Lung microvascular endothelial cell (primary cell): ENCODE measurements at places on chromosomes 5 and 9. TPM values are rescaled to one million over a fixed set of nuclear protein-coding genes. Genes with fewer than 3 reads are reported as not detected.

Gene PRDM9
- total RNA-seq, result not detected in 2 replicates

Gene IL33
- 2.4 and 6.3 TPM in 2 replicates for total RNA-seq

Gene DAPK1
- 21.1 and 36.9 TPM in 2 replicates for total RNA-seq

Gene PAPPA
- total RNA-seq, result 0.20 and 0.44 TPM in 2 replicates

Gene SLCO6A1
- not detected in 2 replicates for total RNA-seq

Gene INSL4
- not detected in 2 replicates for total RNA-seq

Gene LCN10
- total RNA-seq, result not detected in 2 replicates

Gene IFNA21
- total RNA-seq, result not detected in 2 replicates

Gene SPINK7
- total RNA-seq, result not detected in 2 replicates

Gene NUTM2G
- not detected in 2 replicates for total RNA-seq

Gene TRIO
- total RNA-seq, result 69.5 and 95.6 TPM in 2 replicates

Gene SLC46A2
- total RNA-seq, result not detected in 2 replicates

Gene SMIM33
- under 0.01 TPM in 1 of 2 replicates, not detected in the other for total RNA-seq

Gene FANCC
- 6.1 and 6.2 TPM in 2 replicates for total RNA-seq

Gene ALDOB
- 0.20 and 0.22 TPM in 2 replicates for total RNA-seq

Gene TLX3
- total RNA-seq, result not detected in 2 replicates

Gene ZNF367
- 2.4 and 3.5 TPM in 2 replicates for total RNA-seq

Gene HAVCR2
- total RNA-seq, result under 0.01 TPM in 1 of 2 replicates, not detected in the other

Gene PCDHGA9
- total RNA-seq, result 0.87 and 2.2 TPM in 2 replicates

Gene TTC23L
- total RNA-seq, result under 0.01 TPM in 1 of 2 replicates, not detected in the other

Gene GDF9
- total RNA-seq, result not detected in 2 replicates

Gene GDA
- not detected in 2 replicates for total RNA-seq

Gene TTC16
- not detected in 2 replicates for total RNA-seq

Gene PCDHGA8
- total RNA-seq, result 1.1 and 1.2 TPM in 2 replicates

Gene PCDHB10
- total RNA-seq, result 0.44 and 1.8 TPM in 2 replicates

Gene TOR1B
- 13.9 and 19.8 TPM in 2 replicates for total RNA-seq
